ENCODE measurements at places on chromosomes 3 and 15.

- no peak for DNase-seq
Observed at GRCh38 chr15:67405208-67406191, 115.4 kb upstream of the C15orf61 start.

- DNase-seq, result no peak
Observed at GRCh38 chr15:79032656-79033055, 57.9 kb downstream of the RASGRF1 start.

GRCh38 chr3:87336761-87337160 lies 60.4 kb upstream of the POU1F1 start:
- no peak for DNase-seq

- DNase-seq, result no peak
Observed at GRCh38 chr3:16761571-16761970, 123.2 kb upstream of the PLCL2 start.

DNA sequence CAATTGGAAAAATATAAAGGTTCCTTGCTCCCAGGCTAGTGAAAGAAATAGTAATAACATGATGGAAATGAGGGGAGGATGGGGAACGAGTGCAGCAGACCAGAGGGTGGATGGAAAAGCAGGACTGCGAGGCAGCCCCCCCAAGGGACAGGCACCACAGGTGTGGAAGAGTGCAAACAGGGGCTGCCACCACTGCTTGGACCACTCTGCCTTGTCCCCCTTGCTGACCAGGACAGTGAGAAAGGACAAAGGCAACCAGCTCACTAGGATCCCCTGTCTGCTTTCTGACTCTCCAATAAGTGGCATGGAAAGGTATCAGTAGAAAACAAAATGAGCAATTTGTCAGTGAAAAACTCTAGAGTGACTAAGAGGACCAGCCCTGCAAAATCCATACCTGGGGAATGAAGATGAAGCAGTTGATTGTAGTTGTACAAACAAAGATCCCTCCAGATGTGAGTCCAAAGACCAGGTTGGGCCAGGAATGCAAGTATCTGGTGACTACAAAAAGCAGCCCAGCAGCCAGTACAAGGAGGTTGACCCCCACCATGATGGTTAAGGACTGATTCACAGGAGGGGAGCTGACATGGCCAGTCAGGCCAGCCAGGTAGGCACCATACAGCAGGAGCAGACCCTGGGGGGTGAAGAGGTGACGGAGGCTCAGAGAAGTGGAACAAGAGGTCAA lies 86.6 kb upstream of the GSK3B start:
- DNase-seq, result no peak

- DNase-seq, result no peak
Observed at GRCh38 chr3:39126532-39127071, 19.1 kb downstream of the TTC21A start.
